Fibroblast of skin of abdomen (primary cell): ENCODE measurements at places on chromosomes 4 and X.

GRCh38 chr4:70183168-70183939 lies 12.2 kb upstream of the ODAM start:
- peak; percentile 42 for DNase-seq

GRCh38 chrX:153657161-153657560 lies 10.2 kb downstream of the DUSP9 start:
- DNase-seq = no peak

DNA sequence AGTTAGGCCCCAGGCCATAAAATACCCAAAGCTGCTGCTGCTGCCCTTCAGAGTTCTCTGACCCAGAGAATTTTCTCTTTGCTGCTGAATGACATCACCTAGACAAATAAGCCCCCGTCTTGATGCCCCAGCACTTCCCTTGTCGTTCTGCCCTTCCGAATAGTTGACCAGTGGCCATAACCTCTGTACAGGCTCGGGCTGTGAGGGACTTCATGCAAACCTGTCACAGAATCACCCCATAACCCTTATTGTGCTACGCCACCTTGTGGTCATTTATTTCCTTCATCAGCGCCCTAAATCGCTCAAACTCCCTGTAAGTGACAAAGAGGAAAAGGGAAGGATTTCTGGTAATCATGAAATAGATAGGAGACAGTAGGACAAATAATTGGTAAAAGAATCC lies 18.8 kb downstream of the SPACA5 start:
- peak; percentile 42 for DNase-seq

DNA sequence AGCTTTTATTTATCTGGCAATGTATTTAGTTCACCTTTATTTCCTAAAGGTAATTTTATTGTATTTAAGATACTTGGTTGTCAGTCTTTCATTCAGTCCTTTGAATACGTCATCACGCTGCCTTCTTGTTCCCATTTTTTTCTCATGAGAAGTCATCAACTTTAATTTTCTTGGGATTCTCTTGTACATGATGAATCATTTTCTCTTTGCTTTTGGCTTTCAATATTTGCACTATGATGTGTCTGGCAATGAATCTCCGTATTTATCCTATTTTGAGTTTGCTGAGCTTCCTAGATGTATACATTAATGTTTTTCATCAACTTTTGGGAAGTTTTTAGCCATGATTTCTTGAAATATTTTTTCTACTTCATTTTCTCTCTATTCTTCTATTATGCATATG lies 28.4 kb downstream of the CLDN2 start:
- no peak for DNase-seq

DNA sequence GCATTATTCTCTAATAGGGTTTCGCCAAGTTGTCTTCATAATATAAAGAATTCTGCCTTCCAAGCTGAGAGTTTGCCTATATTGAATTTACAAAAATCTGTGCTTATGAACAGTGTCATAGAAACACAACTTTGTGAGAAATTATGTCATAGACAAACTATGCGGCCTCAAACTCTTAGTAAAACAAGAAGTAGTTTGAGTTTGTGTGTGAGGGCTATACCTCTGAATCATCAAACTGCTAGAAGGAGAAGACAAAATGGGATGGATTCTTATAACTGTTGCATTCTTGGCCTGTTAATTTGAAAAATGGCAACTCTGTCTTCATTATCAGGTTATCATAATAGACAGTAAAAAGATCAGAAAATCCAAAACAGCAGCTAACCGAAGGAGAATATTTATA lies 46.1 kb upstream of the NAP1L5 start:
- peak; percentile 85 for DNase-seq

DNA sequence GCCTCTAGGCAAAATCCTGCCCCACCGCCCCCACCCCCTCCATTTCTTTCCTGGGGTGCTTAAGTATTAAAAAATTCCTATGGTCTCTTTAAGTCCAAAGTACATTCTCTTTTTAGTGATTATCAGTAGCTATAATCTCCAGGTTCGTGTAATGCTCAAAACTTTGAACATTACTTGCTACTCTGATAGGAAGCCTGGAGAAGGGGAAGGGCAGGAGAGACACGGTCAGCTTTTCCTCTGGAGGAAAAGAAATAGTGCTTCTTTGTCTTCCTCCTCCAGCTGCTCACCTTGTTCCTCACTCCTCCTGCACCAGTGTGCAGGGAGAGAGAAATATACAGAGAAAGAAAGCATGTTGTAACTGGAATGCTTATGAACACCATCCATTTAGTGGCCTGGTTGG lies 80.4 kb downstream of the PPP1R2C start:
- DNase-seq = no peak

GRCh38 chr4:168849997-168850396 lies 160.1 kb downstream of the CBR4 start:
- DNase-seq = no peak

- DNase-seq = no peak
Measured at GRCh38 chr4:100696531-100696930, 178.7 kb upstream of the EMCN start.

- no peak for DNase-seq
Measured at GRCh38 chr4:75065909-75066308, 133.0 kb downstream of the PARM1 start.

- DNase-seq = peak; percentile 39
Measured at GRCh38 chr4:158624889-158625478, 46.7 kb downstream of the C4orf46 start.

DNA sequence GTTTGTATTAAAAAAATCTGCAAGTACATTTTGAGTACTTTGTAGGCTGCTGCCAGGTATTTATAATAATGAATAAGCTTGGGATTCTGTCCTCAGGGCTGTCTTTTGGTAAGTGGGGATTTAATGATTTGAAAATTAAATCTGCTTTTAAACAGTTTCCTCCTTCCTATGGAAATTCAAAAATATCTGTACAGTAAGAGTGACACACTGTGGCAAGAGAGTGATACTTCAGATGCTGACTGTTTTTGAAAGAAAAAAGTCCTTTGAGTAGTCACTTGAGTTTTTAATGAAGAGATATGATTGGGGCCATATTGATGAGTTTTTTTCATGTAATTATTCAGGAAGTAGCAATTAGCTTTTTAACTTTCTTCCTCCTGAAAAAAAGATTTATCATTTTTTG lies 49.2 kb downstream of the SMARCAD1 start:
- no peak for DNase-seq

DNA sequence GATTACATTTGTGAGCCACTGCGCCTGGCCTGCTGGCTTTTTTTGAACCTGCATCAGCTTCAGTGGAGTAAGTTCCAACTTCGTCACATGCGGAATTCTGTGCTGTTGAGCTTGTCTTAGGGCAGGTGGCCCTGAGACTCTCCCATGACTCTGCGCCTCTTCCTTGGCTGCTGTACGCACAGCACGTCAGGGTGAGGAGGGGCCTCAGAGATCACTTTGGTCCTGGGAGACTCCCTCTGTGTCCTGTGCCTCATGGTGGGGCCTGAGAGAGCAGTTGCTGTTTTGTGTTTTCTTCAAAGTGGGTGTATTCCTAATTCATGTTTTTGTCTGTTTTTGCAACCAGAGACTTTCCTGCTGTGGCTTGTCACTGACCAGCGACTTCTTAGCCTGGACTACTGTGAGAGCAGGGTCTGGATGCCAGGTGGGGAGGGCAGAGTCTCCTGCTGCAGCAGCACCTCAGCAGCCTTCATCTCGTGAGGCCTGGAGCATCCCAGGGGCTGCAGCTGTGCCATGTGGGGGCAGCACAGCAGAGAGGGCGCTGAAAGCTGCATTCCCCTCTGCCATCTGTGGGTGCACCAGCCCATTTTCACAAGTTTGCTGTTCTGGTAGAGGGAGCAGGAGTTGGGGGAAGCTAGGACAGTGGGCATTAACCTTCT lies 107.8 kb downstream of the TNIP2 start:
- no peak for DNase-seq

DNA sequence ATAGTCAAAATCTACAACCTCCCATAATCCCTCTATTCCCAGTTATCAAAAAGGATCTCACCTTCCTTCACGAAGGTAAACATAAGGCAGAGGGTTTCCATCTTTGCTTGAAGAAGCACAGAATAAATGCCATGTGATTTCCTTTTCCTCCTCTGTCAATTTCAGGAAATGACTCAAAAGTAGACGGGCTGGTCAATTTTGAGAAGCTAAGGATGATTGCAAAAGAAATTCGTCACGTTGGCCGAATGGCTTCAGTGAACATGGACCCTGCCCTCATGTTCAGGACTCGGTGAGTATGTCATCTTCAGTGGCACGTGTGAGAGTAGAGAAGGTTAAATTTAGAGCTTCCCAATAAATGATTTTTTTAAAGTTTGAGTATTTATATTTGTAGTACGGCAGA lies 240.2 kb downstream of the RAPGEF2 start:
- no peak for DNase-seq

GRCh38 chr4:16710198-16710597 lies 188.2 kb downstream of the LDB2 start:
- DNase-seq = no peak

GRCh38 chr4:59068722-59069418 lies 1958.7 kb upstream of the IGFBP7 start:
- DNase-seq = no peak

DNA sequence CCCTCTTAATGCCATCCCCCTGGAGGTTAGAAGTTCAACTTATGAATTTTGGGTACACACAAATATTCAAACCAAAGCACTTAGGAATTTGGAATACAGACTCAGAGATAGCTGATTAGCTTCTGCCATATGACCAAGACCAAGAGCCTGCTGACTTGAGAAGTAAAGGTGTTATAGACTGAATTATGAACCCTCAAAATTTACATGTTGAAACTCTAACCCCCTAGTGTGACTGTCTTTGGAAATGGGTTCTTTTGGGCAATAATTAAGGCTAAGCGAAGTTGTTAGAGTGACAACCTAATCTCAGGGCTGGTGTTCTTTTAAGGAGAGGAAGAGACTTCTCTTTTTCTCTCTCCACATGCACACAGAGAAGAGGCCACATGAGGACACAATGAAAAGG lies 151.2 kb downstream of the COX18 start:
- no peak for DNase-seq

DNA sequence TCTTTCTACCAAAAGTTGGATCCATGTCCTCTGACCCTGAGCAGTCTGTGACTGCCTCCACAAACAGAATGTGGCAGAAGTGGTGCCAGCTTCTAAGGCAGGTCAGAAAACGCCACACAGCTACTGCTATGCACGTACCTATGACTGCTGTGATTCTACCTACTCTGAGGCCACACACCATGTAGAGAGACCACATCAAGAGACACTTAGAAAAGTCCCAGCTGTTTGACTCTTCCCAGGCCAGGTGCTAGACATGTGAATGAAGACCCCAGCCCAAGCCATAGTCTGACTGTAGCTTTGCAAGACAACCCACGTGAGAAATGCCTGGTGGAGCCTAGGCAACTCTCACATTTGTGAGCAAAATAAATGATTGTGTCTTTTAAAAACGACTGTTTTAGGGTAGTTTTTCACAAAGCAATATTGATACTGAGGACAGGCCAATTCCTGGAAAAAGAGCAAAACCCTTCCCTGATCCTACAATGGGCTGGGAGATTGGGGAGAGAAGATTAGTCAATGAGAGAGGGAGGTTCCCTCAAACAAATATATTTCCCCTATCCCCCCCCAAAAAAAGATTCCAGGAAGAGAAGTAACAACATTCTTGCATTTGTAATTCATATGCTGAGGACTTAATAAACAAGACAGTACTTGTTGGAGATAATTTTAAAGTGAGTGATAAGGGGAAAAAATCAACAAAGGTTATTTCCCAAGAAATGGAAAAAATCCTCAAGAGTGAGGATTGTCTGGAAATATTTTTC lies 33.3 kb downstream of the FRYL start:
- DNase-seq = no peak

- no peak for DNase-seq
Measured at GRCh38 chrX:77691916-77692315, 94.1 kb downstream of the ATRX start.

DNA sequence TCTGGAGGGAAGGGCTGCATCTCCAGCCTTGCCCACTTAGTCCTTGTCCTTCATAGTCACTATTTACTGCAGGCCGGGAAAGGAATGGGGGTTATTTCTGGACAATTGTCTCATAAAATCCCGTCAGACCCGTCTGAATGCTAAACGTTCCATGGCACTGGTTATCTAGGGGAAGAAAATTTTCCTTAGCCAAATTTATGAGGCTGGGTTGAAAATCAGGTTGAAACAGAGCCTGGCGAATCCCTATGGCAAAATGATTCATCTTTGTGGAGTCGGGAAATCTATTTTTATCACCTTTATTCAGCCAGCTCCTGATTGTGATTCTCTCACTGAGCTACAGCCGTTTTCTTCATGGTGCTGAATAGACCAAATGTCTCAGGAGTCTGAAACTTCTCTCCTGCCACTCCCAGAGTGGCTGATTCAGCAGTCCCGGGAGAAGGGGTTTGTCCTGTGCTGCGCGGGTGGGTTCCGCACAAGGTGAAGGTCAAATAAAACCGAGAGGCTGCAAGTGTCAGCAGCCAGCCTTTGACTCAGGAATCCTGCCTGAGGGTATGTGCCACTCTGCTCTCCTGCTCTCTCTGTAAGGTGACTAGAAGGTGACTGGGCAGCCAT lies 1.0 kb downstream of the LIMCH1 start:
- DNase-seq = no peak

GRCh38 chrX:153884590-153884989 lies 1.4 kb downstream of the L1CAM start:
- DNase-seq = no peak

DNA sequence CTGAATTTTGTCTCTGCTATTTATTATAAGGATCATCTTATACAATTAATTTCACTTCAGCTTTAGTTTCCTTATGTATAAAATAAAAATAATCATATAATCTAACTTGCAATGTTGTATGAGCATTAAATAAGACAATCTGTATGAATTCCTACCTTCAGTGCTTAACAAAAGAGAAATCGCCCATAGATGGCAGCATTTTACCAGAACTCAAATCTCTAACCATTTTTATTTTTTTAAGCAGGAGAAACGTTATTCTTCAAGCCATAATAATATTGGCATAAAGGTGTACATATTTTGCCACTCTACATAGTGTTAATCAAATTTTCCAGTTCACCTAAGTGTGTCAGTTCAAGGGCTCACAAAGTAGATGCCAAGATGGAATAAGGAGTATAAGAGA lies 78.8 kb downstream of the TMEM47 start:
- peak; percentile 21 for DNase-seq

- no peak for DNase-seq
Measured at GRCh38 chr4:26104056-26104685, 190.2 kb downstream of the SMIM20 start.

- no peak for DNase-seq
Measured at GRCh38 chr4:78667325-78667724, 108.8 kb upstream of the BMP2K start.

DNA sequence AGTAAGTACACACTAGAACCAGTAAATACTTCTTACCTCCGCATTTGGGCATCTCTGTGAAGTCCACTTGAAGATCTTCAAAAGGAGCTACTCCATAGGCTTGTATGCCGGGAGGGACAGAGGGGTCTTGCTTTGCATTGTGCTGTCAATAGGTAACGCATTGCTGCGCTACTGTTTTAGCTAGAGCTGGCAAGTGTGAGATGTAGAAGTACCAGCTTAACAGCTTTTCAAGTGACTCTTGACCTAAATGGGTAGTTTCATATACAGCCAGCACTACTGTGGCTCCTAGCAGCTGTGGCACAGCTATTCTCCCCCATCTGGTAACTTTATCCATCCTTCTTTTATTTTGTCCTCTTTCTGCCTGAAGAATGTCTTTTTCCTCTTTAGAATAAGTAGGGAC lies 205.3 kb upstream of the KLF8 start:
- no peak for DNase-seq
